ENCODE measurements at places on chromosomes 7 and 10.

DNA sequence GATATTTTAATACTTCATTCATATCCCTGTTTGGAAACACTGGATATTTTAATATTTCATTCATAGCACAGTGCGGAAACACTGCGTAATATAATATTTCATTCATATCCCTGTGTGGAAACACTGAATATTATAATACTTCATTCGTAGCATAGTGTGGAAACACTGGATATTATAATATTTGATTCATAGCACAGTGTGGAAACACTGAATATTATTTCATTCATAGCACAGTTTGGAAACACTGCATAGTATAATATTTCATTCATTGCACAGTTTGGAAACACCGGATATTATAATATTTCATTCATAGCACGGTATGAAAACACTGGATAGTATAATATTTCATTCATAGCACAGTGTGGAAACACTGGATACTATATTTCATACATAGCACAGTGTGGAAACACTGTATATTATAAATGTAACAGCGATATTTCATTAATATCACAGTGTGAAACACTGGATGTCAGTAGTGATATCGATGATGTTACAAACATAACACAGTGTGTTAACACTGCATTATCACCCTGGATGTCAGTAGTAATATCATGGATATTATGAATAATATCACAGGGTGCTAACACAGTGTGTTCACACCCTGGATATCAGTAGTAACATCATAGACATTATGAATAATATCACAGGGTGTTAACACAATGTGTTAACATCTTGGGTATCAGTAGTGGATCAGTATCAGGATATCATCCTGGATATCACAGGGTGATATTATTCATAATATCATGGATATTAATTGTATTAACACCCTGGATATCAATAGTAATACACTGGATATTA is 2.9 kb upstream of the TMEM225B start:
- no peak for DNase-seq

DNA sequence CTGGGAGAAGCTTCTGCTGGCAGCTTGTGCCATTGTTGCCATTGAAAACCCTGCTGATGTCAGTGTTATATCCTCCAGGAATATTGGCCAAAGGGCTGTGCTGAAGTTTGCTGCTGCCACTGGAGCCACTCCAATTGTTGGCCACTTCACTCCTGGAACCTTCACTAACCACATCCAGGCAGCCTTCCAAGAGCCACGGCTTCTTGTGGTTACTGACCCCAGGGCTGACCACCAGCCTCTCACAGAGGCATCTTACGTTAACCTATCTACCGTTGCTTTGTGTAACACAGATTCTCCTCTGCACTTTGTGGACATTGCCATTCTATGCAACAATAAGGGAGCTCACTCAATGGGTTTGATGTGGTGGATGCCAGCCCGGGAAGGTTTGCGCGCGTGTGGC is 220.7 kb downstream of the ADK start:
- DNase-seq: no peak

DNA sequence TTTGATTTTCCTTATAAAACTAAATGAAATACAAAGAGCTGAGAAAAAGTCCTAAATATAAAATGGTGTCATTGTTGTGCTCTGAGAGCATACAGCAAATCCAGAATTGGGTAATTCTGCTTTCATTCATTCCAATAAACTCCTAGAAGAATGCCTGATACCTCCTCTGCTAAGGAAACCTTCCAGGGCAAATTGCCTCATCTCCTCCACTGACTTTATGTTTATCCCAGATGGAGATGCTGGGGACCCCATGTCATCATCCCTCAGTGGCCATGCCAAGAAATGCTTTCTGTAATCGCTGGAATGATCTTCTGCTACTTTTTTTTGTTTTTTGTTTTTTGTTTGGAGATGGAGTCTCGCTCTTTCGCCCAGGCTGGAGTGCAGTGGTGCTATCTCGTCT is 119.3 kb upstream of the PRKCQ start:
- no peak for DNase-seq

DNA sequence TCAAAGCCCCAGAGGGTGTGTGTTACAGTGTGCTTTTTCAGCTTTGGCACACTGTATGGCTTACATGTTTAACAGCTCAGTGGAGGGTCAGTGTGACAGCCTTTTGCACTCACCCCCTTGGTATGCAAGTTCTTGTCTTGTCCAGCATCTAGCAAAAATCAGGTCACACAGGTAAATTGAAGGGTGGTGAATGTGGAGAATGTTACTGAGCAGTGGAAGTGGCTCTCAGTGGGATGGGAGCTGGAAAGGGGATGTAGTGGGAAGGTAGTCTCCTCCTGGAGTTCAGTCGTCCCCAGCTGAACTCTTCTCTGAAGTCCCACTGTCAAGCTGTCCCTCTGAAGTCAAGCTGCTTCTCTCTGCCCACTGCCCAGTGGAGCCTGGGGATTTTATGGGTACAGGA is 21.0 kb upstream of the C10orf90 start:
- no peak for DNase-seq

- DNase-seq: no peak
These were observed 34.9 kb upstream of the CALD1 start for GRCh38 chr7:134744569-134744968.

GRCh38 chr10:43940898-43941837 is 292.5 kb upstream of the ZNF32 start:
- DNase-seq: no peak

GRCh38 chr10:88278912-88279311 is 304.2 kb downstream of the RNLS start:
- DNase-seq: no peak

DNA sequence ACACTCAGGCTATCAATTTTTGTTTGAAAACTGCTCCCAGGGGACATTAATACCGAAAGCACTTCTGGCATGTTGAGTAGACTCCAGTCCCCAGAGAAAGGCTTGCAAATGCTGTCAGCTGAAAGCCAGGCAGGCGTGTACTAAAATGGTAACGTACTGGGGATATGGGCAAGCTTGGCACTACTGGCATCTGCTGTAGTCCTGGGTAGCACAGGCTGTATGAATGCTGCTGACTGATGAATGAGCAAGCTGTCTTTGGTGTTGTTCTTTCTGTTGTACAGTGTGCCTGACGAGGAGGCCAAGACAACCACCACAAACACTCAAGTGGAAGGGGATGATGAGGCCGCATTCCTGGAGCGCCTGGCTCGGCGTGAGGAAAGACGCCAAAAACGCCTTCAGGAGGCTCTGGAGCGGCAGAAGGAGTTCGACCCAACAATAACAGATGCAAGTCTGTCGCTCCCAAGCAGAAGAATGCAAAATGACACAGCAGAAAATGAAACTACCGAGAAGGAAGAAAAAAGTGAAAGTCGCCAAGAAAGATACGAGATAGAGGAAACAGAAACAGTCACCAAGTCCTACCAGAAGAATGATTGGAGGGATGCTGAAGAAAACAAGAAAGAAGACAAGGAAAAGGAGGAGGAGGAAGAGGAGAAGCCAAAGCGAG is 53.5 kb upstream of the AGBL3 start:
- no peak for DNase-seq

- DNase-seq: no peak
These were observed 18.1 kb upstream of the KNDC1 start for GRCh38 chr10:133141958-133142340.

DNA sequence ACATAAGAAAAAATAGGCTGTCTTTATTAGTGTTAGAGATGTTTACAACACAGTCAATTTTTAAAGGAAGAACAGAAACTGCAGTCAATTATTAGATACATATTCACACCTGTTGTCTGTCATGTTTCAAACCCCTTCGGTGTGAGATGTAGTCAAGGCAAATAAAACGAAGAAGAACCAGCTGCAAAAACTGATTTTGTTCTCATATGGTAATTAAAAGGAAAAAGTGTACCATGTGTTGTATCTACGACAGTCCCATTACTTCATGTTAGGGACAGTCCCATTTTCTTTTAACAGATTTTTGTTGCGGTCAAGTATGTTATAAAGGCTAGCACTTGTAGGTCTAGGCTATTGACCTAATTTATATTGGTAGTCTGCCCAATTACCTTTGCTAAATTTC is 149.4 kb downstream of the LRRN3 start:
- DNase-seq: no peak

DNA sequence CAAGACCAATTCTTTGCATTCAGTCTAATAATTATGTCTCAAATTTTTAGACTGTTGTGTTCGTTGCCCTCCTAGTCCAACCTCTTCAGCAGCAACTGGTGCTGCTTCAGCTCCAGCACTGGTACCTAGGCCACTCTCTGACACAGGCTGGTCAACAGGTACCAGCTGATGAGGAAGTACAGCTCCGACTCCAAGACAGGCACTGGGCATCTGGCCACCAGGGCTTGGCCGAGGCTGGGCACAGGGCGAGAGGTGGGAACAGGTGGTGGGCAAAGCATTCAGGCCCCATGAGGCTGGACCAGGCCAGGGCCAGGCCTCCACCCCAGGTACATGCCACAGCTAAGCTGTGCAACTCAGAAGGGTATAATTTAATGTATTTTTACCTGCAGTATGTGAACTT is 151.5 kb upstream of the AGR3 start:
- no peak for DNase-seq

- DNase-seq: no peak
These were observed 950.7 kb upstream of the PHF14 start for GRCh38 chr7:10022957-10023356.

GRCh38 chr10:70622981-70623844 is 20.7 kb upstream of the PRF1 start:
- DNase-seq: no peak

DNA sequence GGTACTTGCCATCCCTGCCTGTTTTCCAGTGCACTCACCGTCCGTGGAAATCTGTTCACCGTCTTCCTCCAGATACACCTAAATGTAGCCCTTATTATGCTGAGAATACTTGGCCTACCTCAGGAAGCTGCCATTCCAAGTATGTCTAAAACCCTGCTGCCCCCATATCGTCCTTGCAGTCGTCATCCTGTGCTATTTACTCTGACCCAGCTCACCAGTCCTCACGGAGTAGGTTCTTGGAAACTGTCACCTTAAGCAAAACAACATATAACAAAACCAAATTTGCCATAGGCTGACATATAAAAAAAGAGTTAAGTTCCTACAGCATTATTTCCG is 880 bp upstream of the PIP4K2A start:
- no peak for DNase-seq

GRCh38 chr7:117098457-117098856 is 145.2 kb downstream of the ST7 start:
- no peak for DNase-seq

- no peak for DNase-seq
These were observed 72.4 kb downstream of the MACC1 start for GRCh38 chr7:20144801-20145200.

- no peak for DNase-seq
These were observed 48.1 kb upstream of the TES start for GRCh38 chr7:116162254-116162653.

- no peak for DNase-seq
These were observed 382.8 kb downstream of the SDK1 start for GRCh38 chr7:3683546-3684539.

GRCh38 chr7:69403169-69403568 is 195.1 kb upstream of the AUTS2 start:
- no peak for DNase-seq

DNA sequence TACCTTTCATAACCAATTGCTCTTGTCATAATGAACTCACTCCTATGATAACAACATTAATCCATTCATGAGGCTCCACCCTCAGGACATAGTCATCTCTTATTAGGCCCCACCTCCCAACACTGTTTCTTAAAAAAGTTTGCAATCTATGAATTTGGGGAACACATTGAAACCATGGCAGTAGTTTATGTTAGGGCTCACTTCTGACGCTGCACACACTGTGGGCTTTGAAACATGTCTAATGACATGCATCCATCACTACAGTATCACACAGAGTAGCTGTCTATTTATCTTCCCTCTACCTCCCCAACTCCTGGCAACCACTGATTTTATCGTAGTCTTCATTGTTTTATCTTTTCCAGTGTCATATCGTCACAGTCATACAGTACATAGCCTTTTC is 299.8 kb downstream of the GLRX3 start:
- DNase-seq: no peak

DNA sequence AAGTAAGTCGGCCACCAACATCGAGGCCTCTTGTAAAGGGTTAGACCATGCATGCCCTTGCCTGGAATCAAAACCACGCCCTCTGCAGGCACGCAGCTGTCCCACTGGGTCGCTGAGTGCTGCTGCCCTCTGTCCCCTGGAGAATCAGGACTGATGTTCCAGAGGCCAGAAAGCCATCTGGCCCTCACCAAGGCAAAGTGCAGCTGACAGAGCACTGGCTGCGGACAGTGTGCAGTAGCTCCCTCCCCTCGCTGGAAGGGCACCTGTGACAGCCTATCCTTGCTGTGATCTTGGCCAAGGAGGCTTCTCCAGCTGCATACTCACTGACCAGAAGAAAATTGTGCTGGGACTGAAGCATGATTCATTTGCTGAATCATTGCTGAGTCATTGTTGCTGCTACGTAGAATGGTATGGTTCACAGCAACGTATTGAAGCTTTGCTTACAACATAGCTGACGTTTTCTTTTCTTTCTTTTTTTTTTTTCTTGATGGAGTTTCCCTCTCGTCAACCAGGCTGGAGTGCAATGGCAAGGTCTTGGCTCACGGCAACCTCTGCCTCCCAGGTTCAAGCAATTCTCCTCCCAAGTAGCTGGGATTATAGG is 30.4 kb downstream of the DDC start:
- DNase-seq: no peak

- DNase-seq: no peak
These were observed 501.2 kb downstream of the ADRA2A start for GRCh38 chr10:111578076-111578475.

GRCh38 chr10:104323085-104323484 is 15.2 kb downstream of the ITPRIP start:
- DNase-seq: no peak

DNA sequence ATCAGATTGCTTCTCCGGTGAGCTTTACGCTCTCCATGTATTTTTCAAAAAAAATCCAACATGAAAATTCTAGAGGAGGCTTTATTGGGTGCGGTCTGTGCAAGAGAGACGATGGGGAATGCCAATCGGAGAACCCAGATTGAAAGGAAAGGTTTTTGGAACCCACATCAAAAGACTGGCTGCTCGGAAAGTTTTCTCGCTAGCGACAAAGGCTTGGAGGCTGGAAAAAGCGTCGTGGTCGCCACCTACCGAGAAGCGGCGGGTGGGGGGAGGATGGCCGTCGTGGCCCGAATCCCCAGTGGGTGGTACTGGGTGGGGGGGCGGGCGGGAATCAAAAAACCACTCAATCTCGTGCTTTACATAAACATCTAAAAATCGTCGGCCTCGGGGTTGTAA is 1.1 kb upstream of the GTF2I start:
- peak; percentile 47 for DNase-seq

DNA sequence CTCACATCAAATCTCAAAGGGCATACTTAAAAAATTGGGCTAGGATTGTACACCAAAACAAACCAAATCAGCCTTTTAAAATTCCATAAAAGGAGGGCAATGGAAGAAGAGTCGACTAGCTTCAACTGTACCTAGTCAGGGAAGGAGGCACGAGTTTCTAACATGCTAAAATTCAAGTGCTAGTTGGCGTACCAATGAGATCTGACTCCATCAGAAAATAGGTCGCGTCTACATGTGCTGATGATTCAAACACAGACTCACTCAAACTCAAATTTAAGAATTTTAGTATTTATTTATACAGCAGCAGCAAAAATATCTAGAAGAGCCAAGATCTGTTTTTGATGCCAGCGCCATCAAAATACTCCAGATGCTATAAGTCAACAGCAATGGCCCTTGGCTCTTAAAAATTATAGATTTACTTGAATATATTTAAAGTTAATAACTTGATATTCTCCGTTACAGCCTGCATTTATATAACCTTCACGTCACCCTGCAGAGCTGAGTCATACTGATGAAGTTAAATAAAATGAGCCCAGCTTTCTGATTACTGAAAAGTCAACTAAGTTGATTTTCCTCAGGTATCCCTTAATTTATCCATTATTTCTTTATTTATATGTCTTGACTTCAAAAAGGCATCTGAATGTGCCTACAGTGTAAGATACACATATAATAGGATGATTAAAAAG is 302.1 kb upstream of the IMMP2L start:
- no peak for DNase-seq

Measured in nucleus accumbens (tissue), 56 donors.